Dermis microvascular lymphatic vessel endothelial cell (primary cell): ENCODE measurements at places on chromosomes 2 and 18. TPM values are rescaled to one million over a fixed set of nuclear protein-coding genes. Genes with fewer than 3 reads are reported as not detected.
A peak's percentile ranks its signal among the peaks of the same experiment; 100 is the strongest.

DNA sequence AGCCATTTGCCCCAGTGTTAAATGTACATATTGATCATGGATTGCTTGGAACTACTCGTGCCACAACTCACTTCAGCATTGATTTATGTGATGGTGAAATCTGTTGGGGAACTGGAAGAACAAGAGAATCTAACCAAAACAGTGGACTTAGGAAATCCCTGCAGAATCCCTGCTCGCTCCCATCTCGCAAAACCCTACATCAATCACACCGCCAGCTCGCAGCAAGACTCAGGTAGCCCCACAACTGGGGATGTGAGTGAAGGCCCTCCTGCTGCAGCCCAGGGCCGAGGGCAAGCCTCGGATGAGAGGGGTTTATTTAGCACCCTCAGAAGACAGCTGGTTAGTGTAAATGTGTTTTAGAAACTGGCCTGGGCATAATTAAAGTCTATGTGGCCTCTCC is 171.6 kb downstream of the ANAPC1 start:
- no peak for DNase-seq

GRCh38 chr2:163345795-163346573 is 389.8 kb downstream of the FIGN start:
- peak; percentile 67 for DNase-seq

DNA sequence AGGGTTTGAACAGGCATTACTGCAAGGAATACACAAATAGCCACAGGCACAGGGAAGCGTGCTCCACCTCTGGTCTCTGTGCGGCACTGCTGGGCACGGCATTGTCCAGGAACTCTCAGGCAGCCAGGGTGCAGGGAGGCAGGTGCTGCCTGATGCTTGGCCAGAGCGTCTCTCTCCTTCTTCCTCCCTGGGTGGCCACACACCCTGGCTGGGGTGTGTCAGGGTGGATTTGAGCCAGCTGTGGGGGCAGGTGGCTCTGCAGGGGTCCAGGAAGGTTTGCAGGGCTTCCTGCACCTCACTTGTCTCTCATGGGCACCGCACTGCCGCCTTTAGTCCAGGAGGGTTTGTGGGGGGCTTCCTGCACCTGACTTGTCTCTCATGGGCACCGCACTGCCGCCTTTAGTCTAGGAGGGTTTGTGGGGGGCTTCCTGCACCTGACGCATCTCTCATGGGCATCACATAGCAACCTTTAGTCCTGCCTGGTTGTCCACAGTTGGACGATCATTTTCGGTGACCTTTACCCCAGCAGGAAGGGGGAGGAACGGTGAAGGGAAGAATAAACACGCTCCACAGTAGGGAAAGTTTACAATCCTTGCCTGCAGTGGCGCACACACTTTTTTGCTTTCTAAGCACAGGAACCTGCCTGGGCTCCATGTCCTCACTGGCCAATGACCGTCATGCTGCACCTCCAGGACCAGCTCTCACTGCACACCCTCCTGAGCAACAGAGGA is 332.9 kb downstream of the EIPR1 start:
- DNase-seq: no peak

- no peak for DNase-seq
Observed at GRCh38 chr2:70258532-70258875, 567 bp downstream of the PCYOX1 start.

DNA sequence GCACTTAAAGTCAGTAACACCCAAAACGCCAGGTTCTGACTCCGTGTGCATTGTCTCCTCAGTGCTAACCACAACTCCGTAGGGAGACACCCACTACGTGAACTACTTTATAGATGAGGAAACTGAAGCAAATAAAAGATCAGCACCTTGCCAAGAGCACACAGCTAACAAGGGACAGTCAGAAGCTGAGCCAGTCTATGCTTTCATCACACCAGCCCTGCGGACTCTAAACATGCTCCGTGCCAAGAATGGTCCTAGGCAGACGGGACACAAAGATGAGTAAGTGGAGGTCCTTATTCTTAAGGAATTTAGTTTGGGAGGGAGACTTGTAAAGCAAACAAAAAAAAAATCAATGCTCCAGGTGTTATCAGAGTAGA is 9.6 kb downstream of the MBOAT2 start:
- DNase-seq: no peak

- DNase-seq: no peak
Observed at GRCh38 chr2:88269836-88270235, 99.7 kb downstream of the THNSL2 start.

DNA sequence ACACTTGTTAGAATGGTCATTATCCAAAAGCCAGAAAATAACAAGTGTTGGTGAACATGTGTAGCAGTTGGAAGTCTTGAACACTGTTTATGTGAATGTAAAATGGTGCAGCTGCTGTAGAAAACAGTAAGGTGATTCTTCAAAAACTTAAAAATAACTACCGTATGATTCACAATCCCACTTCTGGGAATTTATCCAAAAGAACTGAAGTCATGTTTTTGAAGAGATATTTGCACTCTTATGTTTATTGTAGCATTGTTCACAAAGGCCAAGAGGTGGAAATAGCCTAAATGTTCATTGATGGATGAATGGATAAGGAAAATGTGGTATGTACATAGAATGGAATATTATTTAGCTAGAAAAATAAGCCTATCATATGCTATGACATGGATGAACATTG is 6.3 kb upstream of the SPP2 start:
- DNase-seq: peak; percentile 57

DNA sequence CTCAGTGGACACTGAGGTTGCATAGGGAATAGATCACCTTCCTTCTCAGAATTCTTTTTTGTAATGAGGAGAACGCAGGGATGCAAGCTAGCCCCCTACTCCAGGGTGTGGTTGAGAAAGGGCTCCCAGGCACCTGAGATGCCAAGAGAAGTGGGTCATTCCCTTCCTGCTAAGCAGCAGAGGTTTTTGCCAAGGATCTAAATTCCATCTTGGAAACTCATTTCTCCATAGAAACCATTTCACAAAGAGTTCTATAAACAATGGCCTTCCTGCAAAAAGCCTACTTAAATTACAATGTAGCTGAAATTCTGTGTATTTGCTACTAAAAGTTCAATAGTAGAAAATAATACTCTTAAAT is 3.7 kb upstream of the PPP3R1 start:
- DNase-seq: no peak

DNA sequence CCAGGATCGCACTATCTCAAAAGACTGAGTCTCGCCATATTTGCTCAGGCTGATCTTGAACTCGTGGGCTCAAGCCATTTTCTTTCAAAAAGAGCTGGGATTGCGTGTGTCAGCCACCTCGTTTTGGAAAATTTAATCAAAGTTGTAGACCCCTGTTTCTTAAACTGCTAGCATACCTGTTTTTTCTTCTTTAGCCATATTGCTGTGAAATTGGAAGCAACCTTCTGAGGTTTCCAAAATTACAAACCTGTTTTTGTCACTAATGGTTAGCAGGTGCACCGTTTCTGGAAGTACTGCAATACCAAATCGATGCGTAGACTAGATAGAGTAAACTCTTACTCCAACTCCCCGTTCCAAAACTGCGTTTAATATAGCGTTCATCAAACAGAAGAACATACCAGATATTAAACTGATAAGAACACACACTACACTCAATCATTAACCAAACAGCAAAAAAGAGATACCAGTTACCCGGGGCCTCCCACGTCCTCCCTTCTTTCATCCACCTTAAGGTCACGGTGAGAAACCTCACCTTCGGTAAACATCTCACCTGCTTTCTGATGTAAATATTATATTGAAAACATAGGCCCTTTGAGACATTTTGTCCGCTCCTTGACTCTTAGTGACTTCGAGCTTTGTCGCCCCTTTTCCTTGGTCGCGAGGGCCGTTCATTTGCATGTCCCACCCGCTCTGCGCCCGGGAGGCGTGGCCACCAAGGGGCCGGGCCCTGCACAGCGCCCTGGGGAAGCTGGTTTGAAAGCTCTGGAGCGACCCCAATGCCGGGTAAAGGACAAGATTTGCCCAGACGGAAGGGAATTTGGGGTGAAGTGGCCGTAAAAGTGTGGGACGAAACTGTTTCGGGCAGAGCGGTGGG is at the start of gene RNU2-63P:
TSS of gene RNU2-63P (minus strand) at position 462 of the 874 bp plus-strand sequence.
- DNase-seq: peak; percentile 66

DNA sequence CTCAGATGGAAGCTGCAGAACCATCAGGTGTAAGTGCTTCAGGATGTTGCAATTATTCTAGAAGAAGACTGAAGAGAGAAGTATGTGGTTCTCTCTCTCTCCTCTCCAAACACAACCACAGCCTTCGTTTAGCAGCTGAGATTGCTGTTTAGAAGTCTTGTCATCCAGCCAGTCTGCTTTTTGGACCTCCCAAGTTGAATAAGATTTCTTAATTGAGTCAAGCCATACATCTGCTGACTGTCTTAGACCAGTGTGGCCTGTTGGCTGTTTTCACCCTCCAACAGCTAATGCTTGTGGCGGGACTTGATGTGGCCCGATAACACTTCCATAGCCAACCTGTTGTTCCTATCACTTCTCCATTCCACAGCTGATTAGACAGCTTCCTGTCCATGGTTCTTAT is 91.3 kb upstream of the TMEM17 start:
- no peak for DNase-seq

GRCh38 chr2:239467281-239467955 is 66.6 kb upstream of the HDAC4 start:
- no peak for DNase-seq

Gene NPPC
- not detected in 2 replicates for total RNA-seq

Gene FAM110C
- total RNA-seq: 0.39 and 0.51 TPM in 2 replicates

Gene AGXT
- total RNA-seq: not detected in 2 replicates

Gene DNAJB2
- 15.4 and 30.0 TPM in 2 replicates for total RNA-seq

Gene MAB21L4
- not detected in 2 replicates for total RNA-seq

Gene C1QL2
- not detected in 2 replicates for total RNA-seq

Gene UGT1A10
- not detected in 2 replicates for total RNA-seq

Gene UGT1A4
- not detected in 2 replicates for total RNA-seq

Gene TSGA10
- 1.3 and 1.7 TPM in 2 replicates for total RNA-seq
